ENCODE measurements at places on chromosomes 5 and 9.

DNA sequence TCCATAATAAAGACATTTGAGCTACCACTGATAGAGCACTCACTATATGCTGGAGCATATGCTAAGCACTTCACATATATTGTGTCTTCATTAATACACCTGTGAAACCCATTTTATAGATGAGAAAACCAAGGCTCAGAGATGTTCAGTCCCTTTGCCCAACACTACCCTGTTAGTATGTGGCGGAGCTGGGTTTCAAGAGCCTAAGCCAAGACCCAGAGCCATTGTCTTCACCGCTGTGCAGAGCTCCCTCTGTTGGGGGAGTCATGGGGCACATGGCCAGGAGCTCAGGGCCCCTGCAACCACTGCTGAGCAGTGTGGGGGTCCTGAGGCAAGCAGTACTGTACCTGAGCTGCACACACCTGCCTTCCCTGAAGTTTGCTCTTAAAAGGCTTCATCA, 37.3 kb upstream of the SLC25A51 start:
- DNase-seq: no peak

GRCh38 chr5:154863291-154864080, 5.1 kb downstream of the CNOT8 start:
- DNase-seq: no peak

DNA sequence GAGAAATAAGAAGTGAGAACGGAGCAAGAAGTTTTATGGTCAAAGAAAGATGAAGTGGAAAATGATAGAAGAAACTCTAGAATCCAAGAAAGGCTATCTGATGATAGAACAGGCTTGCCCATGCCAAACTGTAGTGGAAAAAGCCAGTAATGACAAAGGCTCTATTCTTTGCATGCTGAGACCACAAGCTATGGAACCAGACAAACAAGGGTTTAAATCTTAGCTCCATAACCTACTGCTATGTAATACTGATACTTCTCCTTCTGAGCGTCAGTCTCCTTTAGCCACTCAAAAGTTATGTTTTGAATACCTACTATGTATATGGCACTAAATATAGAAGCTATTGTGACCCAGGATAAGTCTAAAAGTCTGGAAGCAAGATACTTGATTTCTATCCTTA, 51.2 kb upstream of the TRIM32 start:
- no peak for DNase-seq

GRCh38 chr5:103425686-103426454, 136.7 kb downstream of the NUDT12 start:
- DNase-seq: no peak

DNA sequence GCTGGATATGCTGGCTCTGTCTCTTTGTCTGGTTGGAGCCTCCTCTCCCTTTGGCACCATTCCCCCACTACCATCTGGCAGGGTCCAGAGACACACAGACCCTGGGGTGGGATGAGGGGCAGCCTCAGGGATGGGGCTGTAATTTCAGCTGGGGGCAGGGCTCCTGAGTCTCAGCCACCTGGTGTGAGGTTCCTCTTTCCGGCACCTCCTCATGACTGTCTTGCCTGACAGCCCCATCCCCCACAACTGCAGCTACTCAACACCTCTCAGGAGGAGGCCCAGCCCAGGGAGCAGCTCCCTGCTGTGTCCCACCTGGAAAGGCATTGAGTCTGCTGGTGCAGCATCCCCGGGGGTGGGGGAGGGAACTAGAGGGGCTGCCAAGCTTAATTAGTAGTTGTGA, 11.7 kb upstream of the RPS14 start:
- peak; percentile 49 for DNase-seq

DNA sequence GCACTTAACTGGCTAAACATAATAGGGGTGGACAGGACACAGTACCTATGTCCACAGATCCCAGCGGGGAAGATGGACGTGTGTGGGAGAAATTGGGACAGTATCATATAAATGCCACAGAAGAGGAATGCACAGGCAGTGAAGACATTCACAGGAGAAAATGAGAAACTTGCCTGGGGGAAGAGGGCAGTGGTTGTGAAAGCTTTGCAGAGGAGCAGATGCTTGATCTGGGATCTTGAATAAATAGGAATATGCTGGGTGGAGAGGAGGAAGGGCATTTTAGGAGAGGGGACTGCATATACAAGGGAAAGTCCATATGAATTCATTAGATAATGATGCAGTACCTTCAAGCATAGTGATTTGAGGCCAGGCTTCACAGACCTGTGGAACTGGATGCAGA, 13.6 kb downstream of the TMEM268 start:
- no peak for DNase-seq

Data from stomach (tissue), 19 donors.